Activated B cell treated with CpG ODN at 0.5 μM for 24 hours (primary cell): ENCODE measurements at places on chromosomes 1 and 21.

GRCh38 chr1:53868565-53868964, 21.0 kb downstream of the YIPF1 start:
- no peak for DNase-seq

GRCh38 chr1:167904652-167905130, 9.2 kb downstream of the ADCY10 start:
- no peak for DNase-seq

GRCh38 chr1:41222496-41222895, 19.6 kb downstream of the SCMH1 start:
- DNase-seq: no peak

GRCh38 chr21:27818847-27819246, 852.0 kb upstream of the ADAMTS5 start:
- DNase-seq: no peak

GRCh38 chr1:157984469-157984868, 9.0 kb upstream of the KIRREL1 start:
- no peak for DNase-seq

DNA sequence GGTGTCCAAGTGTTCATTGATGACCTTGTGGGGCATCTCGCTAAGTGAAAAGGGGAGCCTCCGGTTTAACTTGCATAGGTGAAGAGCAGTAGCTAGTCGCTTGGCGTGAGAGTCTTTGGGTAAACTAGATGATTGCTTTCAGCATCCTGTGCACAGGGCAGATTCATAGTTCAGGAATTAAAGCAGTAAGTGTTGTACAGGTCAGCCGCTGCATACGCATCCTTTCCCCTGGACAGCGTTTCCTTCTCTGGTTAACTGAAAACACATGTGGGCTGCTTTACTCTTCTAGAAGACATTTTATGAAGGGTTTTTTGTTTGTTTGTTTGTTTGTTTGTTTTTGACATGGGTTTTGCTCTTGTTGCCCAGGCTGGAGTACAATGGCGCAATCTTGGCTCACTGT, 12.1 kb downstream of the NDUFV3 start:
- no peak for DNase-seq

- no peak for DNase-seq
These were observed 46.1 kb downstream of the WDR64 start for GRCh38 chr1:241698177-241698576.

DNA sequence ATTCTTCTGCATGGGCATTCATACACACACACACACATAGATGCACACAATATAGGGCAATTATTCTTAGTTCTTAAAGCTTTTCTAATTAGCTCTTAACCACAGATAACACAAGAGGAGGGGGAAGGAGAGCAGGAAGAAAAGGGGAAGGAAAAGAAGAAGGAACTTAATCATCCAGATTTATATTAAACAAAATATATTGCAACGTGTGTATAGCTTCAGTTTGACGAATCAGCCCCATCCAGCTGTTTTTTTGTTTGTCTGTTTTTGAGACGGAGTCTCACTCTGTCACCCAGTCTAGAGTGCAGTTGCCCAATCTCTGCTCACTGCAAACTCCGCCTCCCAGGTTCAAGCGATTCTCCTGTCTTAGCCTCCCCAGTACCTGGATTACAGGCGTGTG, 21.7 kb upstream of the ANKRD13C start:
- no peak for DNase-seq

DNA sequence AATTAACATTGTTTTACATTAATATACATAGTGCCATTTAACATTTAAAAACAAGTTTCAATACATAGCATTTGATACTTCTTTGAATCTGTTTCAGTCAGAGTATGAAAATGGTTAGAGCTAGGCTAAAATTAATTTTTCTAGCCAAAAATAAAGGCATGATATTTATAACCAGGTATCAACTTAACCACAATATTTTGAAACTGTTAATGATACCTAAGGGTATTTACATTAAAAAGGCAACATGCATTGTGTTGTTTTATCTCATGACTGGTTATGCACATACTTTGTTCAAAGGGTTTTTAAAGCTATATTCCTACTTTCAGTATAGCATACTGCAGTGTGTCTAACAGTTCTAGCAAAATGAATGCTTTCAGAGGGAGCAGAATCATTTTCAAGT, 130.0 kb downstream of the HS2ST1 start:
- DNase-seq: no peak

DNA sequence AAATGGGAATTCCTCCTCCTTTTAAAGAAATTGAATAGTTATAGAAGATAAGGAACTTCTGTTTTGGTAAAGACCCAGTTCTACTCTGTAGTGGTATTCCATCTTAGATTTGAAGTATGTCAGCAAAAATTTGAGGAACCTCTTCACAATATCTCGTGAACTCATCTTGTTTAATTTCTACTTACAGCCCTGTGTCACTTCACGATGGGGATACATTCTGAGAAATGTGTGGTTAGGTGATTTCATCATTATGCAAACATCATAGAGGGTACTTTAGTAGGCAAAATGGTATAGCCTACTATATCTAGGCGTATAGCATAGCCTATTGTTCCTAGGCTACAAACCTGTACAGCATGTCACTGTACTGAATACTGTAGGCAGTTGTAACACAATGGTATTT, 36.0 kb downstream of the ALG6 start:
- DNase-seq: no peak

DNA sequence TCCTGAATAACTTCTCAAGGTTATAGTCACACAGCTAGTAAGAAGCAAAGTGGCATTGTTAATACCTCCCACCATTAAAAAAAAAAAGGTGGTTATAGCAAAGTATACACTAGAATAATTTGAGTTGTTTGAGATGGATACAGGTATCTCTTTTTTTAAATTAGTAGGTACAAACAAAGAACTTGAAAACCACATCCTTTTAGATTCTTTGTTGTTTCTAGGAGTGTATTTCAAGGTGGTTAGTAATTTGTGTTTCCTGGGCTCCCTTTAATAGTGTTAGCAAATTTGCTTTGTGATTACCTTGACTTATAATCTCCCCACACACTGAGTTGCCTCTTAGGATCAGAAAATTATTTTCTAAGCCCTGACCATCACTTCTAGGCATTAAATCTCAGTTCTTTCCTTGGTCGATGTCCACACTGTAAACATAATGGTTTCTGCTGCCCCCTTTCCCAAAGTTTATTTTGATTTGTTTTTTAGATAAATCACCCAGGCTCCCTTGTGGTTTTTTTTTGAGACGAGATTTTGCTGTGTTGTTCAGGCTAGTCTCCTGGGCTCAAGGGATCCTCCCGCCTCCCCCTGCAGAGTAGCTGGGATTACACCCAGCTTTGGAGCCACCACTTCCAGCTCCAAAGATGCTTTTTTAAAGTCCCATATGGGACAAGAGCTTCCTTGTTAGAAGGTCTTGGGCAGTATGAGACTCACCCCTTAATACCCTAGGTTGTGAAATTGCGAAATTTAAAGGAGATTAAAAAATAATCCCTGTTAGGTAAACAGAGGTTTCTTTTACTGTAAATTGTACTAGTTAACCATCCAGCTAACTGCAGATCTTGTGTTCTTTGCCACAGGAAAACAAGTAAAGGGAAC, 6.2 kb downstream of the AKIRIN1 start:
- DNase-seq: no peak

DNA sequence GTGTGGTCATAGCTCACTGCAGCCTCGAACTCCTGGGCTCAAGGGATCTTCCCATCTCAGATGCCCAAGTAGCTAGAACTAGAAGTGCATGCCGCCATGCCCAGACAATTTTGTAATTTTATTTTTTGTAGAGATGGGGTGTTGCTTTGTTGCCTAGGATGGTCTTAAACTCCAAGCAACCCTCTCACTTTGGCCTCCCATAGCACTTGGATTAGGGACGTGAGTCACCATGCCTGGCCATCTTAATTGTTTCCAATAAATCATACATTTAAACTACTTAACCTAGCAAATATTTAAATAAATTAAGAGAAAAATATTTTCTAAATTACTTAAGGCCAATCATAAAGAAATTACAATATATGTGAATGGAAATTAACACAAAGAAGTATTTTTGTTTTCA, 35.1 kb upstream of the ADGRL4 start:
- DNase-seq: no peak

- no peak for DNase-seq
These were observed 8.4 kb upstream of the MTF1 start for GRCh38 chr1:37867784-37868183.

DNA sequence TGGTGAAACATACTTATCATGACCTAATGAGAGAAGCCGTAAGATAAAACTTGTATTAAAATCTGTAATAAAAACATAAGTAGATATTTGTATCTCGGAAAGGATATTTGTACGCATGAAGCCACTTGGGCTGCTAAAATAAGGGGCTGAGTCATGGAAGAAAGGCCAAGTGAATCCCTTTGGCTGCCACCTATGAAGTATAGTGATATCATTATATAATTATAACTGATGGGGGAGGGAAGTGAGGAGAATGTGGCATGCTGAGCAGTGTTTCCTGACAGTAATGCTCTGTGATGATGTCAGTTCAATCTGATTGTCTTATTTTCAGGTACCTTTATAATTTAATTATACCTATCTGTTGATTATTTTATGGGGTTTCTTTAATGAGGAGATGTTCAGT, 13.6 kb downstream of the RWDD3 start:
- DNase-seq: no peak

GRCh38 chr1:19433719-19433998, 51.7 kb downstream of the CAPZB start:
- DNase-seq: no peak

DNA sequence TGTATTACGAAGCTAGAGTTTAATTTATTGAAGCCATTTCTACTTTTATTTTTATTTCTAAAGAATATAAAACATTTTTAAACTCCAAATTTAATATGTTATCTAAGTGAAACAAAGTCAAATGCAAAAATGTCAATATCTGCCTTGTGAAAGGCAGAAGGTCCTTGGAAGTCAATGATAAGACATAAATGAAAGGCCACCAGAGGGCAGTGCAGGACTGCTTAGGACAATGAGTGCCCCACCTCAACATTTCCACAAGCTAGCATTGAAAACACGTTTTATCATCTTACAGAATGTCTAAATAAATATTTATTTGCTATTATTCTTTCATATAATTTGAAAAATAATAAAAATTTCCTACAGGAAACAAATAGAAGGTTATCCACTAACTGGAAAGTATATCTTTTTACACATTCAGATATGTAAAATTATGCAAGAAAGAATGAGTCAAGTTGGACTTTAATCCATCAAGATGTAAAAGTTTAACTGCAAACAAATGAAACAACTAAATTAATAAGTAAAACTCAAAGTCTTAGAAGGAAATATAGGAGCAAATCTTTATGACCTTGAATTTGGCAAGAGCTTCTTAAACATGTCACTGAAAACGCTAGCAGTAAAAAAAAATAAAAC, 140.1 kb upstream of the FMN2 start:
- no peak for DNase-seq

DNA sequence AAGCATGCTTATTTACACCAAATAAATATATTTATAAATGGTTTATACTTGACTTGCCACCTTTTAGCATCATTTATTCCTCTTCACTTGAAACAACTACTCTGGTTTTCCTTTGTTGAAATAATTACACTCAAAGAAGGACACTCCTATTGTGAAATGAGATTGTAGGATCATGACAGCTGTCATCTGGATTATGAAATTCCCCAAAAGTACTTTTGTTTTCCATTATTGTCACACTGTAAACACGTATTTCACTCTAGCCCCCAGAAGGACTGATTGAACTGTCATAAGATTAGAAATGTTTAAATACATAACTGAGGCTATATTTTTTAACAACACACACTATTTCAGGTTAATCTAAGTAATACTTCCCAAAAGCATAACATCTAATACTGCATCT, 593.8 kb downstream of the LRRIQ3 start:
- no peak for DNase-seq

- no peak for DNase-seq
These were observed 119.9 kb downstream of the HS2ST1 start for GRCh38 chr1:87034351-87034750.

DNA sequence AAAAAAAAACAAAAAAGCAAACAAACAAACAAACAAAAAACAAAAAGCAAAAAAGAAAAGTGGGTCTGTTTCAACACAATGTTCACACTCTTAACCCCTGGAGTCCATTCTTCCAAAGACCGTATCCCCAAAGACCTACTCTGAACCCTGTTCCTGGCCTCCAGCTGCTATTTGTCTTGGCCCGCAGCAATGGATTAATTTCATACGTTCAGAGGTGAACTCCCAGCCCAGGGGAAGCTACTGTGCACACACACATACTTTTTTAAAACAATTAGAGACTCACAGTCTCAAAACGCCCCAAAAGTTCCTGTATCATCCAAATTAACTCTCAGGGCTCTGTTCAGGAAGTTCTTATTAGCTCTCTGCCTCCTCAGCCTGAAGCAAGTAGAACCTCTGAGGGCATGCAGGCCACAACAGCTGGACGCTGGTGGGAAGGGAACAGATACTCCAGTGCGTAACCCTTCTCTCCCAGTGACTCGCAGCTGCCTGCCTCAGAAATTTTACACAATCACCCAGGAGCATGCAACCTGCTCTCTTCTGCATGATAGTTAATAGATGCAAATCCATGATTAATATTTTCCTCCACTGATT, 395.4 kb downstream of the RRAGC start:
- no peak for DNase-seq

- no peak for DNase-seq
These were observed 25.8 kb downstream of the PRDM2 start for GRCh38 chr1:13725714-13726175.

- no peak for DNase-seq
These were observed 98.0 kb downstream of the DENND1B start for GRCh38 chr1:197677313-197677712.

- DNase-seq: peak; percentile 15
These were observed 2.1 kb downstream of the C1orf35 start for GRCh38 chr1:228100822-228101613.

- no peak for DNase-seq
These were observed 3.6 kb upstream of the SMIM1 start for GRCh38 chr1:3768811-3769390.

DNA sequence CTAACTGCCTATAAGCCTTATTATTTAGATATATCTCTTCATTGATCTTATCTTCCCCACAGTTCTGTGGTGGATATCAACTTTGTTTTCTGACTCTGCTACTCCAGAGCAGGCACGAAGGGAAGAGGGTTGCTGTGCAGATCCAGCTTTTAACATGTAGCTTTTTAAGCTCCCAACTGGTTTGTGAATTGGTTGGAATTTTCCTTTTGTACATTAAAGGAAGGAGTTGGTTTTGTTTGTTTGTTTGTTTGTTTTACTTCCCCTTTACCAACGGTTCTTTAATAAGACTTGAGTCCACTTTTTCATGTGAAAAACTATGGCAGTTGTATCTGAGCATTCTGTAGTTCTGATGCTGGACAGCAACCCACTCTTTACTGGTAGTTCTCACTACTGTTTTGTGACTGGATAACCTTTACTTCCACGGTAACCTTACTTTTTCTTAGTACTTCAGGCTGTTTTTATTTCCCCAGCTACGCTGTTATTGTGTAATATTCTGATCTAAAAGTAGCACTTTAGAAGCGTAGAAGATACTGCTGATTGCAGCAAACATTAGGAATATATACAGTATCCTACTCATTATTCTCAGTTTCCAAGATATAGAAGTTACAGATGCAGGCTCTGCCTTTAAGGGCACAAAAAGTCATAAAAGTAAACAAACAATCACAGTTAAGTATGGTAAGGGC, 1.6 kb downstream of the GNPAT start:
- DNase-seq: no peak

- DNase-seq: no peak
These were observed 76.2 kb downstream of the ERG start for GRCh38 chr21:38422082-38422481.

GRCh38 chr1:121558514-121558913, 373.7 kb downstream of the SRGAP2C start:
- no peak for DNase-seq
